ENCODE measurements at places on chromosomes 5 and 9.

DNA sequence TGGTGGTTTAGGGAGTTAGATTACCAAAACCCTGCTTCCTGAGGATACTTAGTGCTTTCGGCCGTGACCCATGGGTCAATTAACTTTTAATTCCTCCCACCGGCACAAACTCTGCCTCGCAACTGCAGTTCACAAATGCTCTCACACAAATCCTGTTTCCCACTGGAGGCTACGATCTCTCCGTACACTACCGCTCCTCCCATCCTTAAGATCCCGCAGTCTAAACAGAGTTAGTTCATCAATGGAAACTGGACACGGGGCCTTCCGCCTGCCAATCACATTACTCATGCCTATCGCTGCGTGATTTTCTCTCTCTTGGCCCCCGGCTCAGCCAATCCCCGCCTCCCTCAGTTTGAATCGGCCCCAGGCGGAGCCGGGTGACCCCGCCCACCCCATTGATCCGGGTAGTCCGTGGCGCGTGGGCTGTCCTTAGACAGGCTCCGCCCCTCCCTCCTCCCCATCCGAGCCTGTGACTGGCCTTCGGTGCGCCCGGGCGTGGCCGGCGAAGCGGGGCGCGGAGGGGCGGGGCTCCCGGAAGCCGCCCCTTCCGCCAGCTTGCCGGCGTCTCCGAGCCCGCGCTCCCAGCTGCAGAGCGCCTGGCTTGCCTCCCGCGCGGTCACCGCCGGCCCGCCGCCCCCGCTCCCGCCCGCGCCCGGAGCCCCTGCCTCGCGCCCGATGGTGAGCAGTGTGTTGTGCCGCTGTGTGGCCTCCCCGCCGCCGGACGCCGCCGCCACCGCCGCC lies at the start of gene SLC25A25:
Gene SLC25A25 (plus strand): TSS at position 588 of the 741 bp plus-strand sequence. CDS start 88 bp downstream, at position 676.
- DNase-seq, result peak; percentile 99

- DNase-seq, result no peak
These were observed 796.0 kb upstream of the CHD1 start for GRCh38 chr5:99724732-99725290.

DNA sequence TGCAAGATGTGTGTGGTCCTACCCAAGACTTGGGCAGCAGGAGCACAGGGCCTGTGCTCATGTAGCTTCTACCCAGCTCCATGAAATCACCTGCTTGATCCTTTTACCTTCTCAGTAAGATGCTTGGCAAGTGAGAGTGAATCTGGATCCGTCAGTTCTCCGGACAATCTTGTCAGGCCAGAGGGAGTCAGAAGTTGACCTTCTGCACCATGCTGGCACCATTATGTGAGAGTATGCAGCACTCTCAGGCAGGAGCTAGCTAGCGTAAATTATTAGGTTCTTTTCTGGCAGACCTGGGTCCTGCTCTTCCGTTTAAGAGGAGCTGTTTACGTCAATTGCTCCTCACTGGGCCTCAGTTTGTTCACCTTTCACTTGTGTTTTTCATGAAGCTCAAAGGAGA lies 37.0 kb upstream of the ADAM19 start:
- no peak for DNase-seq

GRCh38 chr9:77161966-77162365 lies 15.4 kb upstream of the VPS13A start:
- no peak for DNase-seq

DNA sequence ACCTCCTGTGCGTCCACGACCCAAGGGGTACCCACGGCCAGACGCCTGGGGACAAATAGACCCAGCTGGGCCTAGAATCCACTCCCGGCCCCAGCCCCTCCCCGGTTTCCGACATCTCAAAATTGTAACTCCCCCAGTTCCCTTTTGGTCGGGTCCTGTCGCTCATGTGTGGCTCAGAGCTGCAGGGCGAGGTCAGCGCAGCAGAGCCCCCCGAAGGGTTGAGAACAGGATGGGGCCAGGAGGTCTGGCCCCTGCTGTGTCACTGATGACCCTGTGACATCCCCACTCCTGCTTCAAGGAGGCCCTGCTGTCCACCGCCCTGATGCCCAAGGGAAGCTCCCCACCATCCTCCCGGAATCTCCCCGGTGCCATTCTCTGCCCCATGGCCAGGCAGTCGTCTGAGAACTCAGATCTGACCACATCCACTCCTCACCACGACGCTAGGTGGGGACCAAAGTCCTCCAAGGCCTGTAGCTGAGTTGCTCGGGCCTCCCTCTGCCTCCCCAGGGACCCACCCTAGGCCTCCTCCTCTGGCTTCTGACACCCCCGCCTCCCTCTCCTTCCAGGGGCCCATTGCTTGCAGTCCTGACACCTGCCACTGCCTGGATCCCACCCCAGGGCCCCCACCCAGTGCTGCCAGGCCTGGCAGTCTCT lies 3.9 kb downstream of the SLC9A3 start:
- no peak for DNase-seq

GRCh38 chr9:101848485-101848919 lies 110.1 kb upstream of the GRIN3A start:
- no peak for DNase-seq

- DNase-seq, result no peak
These were observed 761.4 kb upstream of the TYRP1 start for GRCh38 chr9:11931751-11932150.

- DNase-seq, result no peak
These were observed 119.9 kb downstream of the DOCK2 start for GRCh38 chr5:169757016-169757415.

DNA sequence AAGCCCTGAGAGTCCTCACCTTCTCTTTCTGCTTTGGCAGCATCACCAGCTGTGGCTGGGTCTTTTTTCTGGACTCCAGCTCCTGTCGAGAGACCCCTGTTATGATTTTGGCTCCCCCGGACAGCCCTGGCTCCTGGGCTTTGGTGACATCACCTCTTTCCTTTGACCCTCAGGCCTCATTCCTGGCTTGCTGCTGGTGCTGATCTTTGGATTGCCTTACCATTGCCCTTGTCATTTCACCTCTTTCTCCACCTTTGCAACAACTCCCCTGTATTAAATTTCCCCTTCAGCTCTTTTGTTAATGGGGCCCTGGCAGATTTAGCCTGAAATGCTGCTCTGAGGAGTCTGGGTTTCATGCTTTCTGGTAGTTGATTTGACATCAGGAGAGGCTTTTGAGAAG lies 322.8 kb downstream of the ZSWIM6 start:
- DNase-seq, result no peak

- no peak for DNase-seq
These were observed 280.7 kb upstream of the ZNF608 start for GRCh38 chr5:125026867-125027731.

DNA sequence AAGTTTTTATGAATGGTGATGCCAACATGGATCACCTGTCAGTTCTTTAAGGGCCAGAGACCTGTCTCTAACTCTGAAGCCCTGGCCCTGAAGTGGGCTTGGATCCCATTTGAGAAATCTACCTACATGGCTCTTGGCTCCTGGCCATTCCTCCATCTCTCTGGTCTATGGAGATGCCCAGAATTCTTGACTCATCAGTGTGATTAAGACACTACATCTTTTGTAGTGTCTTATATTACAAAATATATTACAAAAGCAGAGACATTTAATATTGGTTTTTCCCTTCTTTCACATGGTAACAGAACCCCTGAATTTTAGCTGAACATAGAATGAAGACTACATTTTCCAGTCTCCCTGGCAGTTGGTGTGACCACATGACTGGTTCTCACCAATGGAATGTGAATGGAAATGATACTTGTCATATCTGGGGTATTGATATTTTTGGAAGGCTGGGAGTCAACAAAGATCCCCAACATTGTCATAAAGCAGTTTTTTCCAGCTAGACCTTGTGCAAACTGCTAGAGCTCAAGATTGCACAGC lies 198.3 kb downstream of the SREK1 start:
- peak; percentile 46 for DNase-seq

GRCh38 chr9:656926-657568 lies 184.4 kb upstream of the DMRT1 start:
- peak; percentile 29 for DNase-seq

- no peak for DNase-seq
These were observed 780.8 kb upstream of the ARRDC3 start for GRCh38 chr5:92163906-92164305.

Data from inflammatory macrophage treated with lipopolysaccharide for 1 hour (primary cell).